ENCODE measurements at places on chromosomes 5 and 9.

- no peak for DNase-seq
These were observed 37.3 kb downstream of the DMGDH start for GRCh38 chr5:79032031-79032695.

- no peak for DNase-seq
These were observed 109.8 kb downstream of the GIN1 start for GRCh38 chr5:103010168-103010567.

DNA sequence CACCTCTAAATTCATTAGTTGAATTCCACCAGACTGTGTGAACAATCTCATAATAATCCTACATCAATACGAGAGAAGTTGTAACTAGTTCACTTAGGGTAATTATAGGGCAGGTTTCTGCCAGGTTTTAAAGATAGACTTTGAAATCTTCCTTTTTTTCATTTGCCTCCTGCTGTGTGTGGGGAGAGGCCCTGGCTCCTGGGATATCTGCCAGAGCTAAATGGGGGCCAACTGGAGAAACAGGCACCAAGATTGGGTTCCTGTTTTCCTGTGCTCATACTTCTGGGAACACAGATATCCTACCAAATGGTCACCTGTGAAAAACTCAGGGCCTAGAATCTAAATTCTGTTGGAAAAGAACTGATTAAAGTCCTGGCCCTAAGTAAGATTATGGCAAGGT lies 42.3 kb downstream of the SH3RF2 start:
- DNase-seq: no peak

DNA sequence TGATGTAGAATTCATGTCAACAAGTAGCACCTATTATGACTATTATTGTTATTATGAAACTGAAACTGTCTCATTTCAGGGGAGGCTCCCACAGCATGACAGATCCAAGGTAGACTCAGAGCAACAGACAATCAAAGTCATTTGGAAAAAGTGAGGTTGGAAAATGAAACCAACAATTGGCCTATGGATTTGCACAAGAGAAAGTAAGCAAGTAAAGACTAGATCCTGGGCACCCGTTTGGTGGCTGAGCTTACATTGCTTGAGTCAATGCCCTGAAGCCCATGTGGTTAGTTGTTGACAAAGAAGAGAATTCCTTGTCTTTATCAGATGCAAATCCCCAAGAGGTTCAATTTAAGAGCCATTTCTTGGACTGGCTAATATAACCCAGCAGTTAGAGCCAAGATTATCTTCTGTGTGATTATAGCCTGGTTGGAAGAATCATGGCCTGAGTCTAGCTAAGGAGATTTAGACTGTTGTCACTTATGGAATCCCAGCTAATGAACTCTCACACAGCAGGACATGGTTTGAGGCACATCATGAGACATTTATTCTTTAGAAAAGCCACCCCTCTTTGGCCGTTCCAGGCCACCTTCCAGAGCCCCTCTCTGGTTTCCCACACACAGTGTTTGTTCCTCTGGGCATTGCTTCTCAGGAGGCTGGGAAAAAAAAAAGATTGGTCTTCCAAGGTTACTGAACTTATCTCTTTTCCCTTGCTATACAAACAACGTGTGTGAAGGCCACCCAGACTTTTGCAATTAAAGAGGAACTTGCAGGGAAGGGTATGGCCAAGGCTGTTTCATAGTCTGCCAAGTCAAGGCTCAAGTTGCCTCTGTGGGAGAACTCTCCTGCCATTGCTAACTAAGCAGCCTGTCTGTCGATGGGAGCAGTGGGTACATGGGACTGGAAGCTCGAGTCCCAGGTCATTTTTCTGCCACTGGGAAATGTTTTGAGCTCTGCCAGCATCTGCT lies 399.5 kb downstream of the ENC1 start:
- DNase-seq: no peak

DNA sequence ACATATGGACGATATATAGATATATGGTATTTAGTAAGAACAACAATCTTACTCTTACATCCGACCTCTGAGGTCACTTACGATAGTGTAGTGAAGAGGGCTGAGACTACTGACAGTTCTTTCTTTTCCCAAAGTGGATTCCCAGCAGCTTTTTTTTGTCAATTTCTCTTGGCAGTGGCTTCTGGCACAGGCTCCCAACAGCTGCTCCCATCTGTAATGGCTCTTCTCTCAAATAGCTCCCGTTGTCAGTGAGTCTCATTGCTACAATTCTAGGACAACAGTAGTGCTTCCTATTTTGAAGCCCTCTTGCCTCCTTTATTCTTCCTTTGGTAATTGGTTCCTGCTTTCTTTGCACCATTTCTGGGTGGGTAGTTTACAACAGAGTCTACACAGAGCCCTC lies 68.4 kb downstream of the SLC25A46 start:
- DNase-seq: no peak
